ENCODE measurements at places on chromosomes 3 and 15.

DNA sequence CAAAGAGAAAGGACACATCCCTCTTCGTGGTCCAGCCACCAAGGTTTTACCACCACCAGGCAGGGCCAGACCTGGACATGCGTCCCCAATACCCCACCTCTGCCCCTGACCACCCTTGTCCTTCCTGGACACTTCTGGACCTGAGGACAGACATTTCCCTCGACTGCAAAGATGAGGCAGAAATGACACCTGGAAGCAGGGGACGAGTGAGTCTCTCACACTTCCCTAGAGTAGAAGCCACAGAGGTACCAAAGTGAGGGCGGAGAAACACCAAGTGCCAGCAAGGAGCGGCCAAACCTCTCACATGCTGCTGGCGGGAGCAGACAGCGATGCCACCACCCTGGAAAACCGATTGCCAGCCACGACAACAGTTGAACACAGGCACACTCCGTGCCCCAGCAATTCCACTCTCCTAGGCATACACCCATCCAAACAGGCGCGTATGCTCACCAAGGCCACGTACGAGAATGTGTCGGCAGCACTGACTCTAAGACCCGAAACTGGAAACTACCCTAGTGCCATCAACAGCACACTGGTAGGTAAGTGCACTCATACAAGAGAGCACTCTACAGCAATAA lies 207.0 kb upstream of the NSMCE3 start:
- no peak for DNase-seq

- no peak for DNase-seq
These were observed 150.6 kb downstream of the DUT start for GRCh38 chr15:48481802-48482201.

- DNase-seq: no peak
These were observed 234.5 kb downstream of the ERC2 start for GRCh38 chr3:56233742-56234141.

- no peak for DNase-seq
These were observed 58.1 kb upstream of the SLC6A6 start for GRCh38 chr3:14344351-14344750.

DNA sequence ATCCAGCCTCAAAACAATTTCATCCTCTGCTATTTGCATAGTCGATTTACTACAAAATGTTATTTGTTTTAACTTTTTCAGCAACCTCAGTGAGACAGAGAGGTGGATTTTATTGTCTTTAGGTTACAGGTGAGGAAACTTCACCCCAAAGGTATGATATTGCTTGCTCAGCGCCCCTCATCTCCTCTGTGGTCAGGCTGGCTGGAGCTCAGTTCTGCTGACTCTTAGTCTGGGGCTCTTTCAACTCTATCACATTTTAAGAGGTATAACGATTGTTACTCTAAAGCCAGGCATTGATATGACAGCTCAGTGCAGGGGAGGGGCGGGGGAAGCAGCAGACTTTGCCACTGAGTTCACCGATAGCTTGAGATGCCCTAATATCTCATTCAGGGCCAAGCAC lies 103.0 kb upstream of the DPH6 start:
- DNase-seq: no peak

- DNase-seq: no peak
These were observed 62.1 kb downstream of the RASGRF1 start for GRCh38 chr15:79028411-79028964.

GRCh38 chr3:78406396-78406795 lies 1361.4 kb downstream of the ROBO1 start:
- DNase-seq: no peak

DNA sequence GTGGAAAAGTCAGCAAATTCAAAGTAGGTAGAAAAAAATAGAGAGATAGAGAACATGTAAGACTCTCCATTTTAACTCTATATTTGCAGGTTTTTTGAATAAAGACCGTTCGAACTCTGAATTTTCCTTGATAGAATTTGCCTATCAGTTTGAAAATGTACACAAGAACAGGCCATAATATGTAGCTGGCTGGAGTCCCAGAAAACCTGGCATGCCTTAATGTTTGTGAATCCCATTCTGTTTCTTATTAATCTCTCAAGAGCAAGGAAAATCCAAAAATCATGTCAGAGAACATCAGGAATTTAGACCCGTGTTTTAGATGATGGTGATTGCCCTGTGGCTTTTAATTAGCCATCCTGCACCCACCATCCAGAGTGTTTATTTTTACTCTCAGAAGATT lies 7.2 kb upstream of the CFAP161 start:
- no peak for DNase-seq

- DNase-seq: no peak
These were observed 499.6 kb upstream of the KCNMB2 start for GRCh38 chr3:178036451-178037144.
